ENCODE measurements at places on chromosomes 4 and X.
A peak's percentile ranks its signal among the peaks of the same experiment; 100 is the strongest.

DNA sequence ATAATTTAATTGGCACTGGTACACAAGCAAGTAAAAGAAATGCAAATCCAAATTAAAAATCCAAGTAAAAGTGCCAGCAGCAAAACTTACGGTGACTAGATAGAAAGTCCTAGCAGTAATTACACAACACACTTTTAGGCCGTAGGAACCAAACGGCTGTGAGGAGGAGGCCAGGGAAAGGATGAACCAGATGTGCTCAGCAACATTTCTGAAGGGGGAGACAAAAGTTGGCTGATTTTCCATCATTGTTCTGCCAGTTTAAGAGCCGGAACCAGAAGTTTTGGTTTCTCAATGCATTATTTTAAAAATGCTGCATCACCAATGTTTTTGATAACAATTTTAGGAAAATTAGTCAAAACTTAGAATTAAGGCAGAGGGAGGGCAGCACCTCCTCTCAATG is 68.7 kb upstream of the ENPP6 start:
- DNase-seq = no peak

DNA sequence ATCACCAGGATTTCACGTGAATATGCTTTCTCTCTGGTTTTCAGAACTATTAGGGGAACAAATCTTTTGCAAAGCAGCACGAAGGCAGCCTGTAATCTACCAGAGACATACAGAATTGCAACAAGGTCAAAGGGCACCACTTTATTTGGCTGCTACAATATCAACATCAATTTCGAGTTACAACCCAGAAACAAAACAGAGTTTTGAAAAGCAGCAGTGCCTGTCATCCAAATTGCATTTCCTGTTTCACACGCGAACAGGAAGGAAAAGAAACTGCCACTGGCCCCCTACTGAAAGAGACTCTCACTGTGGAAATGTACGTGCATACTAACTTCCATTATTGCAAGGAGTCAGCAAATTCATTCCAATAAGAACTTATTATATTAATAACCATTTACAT is 17.1 kb upstream of the C1QTNF7 start:
- DNase-seq = peak; percentile 21

GRCh38 chrX:119407681-119408080 is 8.5 kb downstream of the SLC25A43 start:
- no peak for DNase-seq

- no peak for DNase-seq
Measured at GRCh38 chr4:5511791-5512190, 196.6 kb downstream of the EVC2 start.

DNA sequence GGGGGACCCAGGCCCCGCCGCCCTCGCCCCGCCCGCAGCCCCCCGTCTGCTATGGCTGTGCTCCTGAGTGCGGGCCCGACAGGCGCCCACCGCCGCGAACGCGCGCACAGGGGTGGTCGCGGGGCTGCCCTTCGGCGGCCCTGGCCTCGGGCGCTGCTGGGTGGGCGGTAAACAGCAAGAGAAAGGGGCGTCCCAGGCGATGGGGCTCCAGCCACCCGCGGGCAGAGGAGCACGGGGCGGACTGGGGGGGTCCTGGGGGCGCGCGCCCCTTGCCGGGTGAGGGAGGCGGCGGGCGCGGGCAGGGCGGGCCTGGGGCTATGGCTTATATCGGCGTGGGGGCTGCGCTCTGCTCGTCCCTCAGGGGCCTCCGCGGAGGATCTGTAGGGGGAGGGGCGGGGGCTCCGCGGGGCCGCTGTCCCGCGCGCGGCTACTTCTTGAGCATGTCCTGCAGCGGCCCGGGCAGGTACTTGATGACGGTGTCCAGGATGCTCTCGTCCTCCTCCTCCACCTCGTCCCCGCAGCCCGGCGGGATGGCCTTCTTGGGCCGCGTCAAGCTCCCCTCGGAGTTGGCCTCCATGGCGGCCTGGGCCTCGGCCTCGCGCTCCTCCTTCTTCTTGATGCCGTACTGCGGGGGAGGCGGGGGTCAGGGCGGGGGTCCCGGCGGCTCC is 39.7 kb downstream of the CPLX1 start:
- no peak for DNase-seq

DNA sequence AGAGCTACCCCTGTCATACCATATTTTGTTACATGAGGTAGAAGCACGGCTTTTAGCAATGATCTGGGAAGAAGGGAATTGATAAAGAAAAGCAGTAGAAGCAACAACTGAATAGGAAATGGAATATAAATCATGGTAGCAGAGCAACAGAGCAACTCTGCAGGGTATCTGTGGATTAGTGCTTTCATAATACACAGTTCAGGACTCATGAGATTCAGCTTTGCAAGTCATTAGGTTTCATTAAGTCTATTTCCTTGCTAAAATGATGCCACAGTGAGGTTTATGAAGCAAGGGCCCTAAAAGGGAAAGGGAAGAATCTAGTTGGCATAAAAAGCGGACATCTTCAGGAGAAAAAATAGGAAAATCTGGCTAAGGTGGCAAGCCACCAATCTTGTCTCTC is 45.6 kb upstream of the GRPR start:
- no peak for DNase-seq

GRCh38 chrX:40170830-40171512 is 73.2 kb upstream of the BCOR start:
- DNase-seq = peak; percentile 80

DNA sequence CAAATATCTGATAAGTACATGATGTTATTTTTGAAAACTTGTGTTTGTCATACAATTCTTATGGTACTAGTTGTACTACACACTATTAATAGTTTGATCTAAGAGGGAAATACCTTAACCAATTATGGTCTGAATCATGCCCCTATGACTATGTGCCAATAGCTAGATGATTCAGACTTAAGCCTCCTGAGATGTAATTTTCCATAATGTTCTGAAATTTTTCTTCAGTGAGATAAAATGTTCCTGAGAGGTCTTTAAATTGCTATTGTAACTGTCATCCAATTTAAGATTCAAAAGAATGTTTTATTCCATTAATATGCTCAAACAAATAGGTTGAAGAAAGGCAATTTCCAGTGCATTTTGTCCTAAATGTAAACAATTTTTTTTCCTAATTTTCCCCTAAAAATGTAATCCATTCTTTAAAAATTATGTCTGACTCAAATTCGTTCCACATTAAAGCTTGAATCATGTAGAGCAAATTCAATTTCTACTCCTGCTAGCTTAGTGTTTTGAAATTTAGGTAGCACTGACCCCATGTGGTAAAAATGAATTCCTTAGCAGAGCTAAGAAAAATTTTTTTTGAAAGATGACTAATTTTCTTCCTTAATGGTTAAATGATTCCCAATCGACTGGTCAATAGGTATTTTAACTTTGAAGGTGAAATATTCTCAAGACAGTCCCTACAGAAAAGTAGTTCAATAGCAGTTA is 49.1 kb downstream of the APOOL start:
- DNase-seq = peak; percentile 0

- DNase-seq = no peak
Measured at GRCh38 chr4:115781528-115782146, 668.2 kb upstream of the NDST4 start.

- DNase-seq = no peak
Measured at GRCh38 chr4:40511036-40511614, 118.5 kb downstream of the RBM47 start.

DNA sequence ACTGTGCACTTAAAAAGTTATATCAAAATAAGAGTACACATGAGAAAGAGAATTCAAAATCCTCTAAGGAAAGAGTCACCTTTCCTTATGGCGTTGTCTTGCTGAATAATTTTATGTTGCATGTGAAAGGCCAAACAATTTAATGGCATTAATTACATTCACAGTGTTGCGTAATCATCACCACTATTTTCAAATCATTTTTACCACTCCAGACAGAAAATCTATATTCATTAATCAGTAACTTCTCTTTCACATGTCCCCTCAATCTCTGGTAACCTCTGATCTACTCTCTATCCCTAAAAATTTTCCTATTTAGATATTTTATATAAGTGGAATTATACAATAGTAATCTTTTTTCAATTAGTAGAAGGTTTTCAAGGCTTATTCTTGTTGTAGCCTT is 283.0 kb downstream of the CXXC4 start:
- no peak for DNase-seq

DNA sequence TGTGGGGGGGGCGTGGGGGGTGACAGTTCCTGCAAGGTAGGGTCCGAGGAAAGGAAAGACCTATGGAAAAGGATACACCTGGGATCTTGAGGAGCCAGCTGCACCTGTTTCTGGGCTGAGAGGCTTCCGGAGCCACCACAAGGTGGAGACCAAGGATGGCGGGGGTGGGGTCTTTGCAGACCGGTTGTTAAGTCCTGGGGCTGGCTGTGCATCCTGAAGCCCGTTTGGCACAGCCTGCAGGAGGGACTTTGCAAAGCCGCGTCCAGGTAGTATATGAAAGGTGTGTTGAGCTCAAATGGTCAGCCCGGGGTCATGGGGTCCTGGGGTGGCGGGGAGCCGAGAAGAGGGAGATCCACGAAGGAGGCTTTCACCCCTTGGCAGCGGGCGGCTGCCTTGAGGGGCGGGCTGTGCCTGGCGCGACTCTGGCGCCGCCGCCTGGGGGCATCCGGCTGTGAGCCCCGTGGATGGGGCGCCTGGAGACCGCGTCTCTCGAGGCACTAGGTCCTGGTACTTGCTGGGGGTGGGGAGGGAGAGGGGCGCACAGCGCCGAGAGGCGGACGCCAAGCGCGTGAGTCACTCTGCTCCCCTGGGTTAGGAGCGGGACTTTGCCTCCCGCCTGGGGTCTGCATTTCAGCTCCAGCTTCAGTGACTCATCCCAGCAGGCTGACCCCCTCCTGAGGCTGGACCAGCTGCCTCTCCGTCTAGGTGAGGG is 58.2 kb upstream of the DYNLT3 start:
- DNase-seq = peak; percentile 92

GRCh38 chrX:47707031-47707780 is 48.2 kb upstream of the UXT start:
- DNase-seq = peak; percentile 83

DNA sequence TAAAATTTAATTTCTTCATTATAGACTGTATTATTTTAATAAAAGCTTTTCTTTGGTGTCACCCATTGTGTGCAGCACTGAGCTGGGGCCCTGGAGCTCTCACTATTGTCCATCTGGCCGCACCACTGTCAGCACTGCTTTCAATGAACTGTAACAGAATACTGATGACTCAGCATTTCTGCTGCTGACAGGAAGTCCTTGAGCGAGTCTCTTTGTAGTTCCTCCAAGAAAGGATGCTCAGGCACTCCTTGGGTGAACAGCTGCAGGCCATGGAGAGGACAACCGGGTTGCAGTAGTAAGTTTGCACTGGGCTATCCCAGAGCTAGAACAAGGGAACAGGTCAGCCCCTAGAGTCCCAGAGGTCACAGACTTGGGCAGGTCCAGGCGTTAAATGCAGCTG is 81.6 kb downstream of the SORBS2 start:
- peak; percentile 9 for DNase-seq

DNA sequence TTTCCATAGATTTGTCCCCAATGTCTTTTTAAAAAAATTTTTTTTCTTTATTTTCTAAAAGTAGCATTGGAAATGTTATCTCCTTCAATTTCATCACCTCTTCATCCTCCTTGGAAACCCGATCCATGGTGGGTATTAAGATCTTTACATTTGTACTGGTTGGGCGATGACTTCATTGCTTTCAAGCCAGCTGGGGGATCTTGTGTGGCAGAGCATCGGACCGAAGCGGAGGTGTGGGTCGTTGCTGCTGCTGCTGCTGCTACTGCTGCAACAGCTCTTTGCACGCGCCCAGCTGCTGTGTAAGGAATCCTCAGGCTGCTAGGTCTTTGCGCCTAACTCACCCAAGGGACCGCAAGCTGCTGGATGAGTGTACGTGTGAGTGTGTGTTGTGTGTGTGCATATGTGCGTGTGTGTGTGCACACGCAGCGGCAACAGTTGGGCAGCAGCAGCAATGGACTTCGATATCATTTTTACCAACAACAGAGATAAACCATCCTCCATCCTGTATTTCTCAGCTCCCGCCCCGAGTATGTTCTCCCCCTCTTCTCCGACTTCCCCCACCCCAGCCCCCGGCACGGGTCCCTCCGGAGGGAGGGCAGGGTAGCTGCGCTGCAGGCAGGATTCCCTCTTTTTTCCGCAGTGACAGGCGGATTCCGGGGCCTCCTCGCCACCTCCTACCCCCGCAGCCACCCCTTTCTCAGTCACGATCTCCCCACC is 768 bp upstream of the CDKL5 start:
- DNase-seq = peak; percentile 69

GRCh38 chr4:109003964-109004363 is 241.1 kb upstream of the ETNPPL start:
- no peak for DNase-seq

- DNase-seq = peak; percentile 16
Measured at GRCh38 chr4:173934933-173935620, 348.4 kb downstream of the FBXO8 start.

DNA sequence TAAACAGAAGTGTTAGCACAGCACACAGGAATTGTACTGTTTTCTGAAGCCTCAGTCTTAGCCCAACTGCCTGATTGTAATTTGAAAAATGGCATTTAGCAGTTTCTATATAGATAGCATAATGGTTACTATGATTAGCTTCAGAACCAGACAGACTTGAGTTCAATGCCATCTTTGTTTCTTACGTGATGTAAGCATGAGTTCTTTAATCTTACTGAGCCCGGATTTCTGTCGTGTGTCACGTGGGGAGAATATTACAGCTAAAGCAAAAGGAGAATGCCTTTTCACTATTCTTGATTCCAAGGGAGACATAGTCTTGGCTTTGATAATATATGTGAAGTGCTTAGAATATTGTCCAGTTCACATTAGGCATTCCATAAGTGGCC is 407.3 kb downstream of the STIM2 start:
- no peak for DNase-seq

DNA sequence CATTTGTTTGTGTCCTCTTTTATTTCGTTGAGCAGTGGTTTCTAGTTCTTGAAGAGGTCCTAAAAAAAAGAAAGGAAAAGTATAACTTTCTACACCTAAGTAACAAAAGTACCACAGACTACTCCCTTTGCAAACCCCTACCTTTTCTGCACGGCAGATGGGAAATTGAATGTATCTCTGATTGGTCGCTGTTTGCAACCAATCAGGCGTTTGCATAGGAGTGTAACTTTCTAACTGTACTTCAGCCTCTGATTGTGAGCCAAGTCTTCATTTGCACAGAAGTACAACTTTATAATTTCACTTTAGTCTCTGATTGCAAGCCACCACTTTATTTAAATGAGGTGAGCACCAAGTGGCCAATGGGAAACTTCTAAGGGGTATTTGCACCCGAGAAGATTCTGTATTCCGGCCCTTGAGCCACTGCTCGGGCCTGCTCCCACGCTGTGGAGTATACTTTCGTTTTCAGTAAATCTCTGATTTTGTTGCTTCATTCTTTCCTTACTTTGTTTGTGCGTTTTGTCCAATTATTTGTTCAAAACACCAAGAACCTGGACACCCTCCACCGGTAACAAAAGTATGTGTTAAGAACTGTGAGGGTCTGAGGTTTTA is 40.3 kb upstream of the FHL1 start:
- DNase-seq = no peak
